ENCODE measurements at places on chromosomes 1 and 21.

- no peak for DNase-seq
These were observed 66.3 kb downstream of the CNST start for GRCh38 chr1:246632281-246633168.

DNA sequence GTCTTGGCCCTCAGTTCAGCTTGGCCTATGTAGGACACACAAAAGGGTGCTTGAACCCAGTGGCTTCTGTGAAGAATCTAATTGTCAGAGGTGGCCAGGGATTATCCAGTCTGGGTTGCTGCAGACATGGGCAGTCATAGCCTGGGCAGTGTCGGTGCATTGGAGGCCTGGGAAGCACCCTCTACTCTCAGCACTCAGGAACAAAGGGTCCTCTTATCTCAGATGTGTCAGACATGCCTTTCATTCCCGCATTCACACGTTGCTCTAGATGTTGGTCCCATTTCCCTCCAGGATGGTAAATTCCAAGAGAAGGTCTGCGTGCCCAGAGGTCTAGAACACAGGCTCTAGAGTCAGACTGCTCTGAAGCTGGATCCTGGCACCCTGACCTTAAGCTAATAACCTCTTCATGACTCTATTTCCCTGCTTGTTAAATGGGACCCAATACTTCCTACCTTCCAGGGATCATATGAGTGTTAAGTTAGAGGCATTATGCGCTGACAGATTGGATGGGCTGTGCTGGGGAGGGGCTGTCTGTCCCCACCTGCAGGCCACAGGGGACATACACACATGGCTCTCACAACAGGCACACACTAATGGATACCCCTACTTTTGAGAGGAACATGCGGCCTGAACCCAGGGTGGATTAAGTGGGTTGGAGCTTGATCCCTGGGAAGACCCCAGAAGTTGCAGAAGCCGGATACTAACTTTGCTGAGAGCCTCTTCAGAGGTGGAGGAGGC lies 16.5 kb upstream of the EDN2 start:
- DNase-seq, result no peak

- no peak for DNase-seq
These were observed 65.2 kb downstream of the OBSCN start for GRCh38 chr1:228272831-228273571.

GRCh38 chr1:171061425-171062143 lies 29.1 kb upstream of the FMO3 start:
- DNase-seq, result no peak

DNA sequence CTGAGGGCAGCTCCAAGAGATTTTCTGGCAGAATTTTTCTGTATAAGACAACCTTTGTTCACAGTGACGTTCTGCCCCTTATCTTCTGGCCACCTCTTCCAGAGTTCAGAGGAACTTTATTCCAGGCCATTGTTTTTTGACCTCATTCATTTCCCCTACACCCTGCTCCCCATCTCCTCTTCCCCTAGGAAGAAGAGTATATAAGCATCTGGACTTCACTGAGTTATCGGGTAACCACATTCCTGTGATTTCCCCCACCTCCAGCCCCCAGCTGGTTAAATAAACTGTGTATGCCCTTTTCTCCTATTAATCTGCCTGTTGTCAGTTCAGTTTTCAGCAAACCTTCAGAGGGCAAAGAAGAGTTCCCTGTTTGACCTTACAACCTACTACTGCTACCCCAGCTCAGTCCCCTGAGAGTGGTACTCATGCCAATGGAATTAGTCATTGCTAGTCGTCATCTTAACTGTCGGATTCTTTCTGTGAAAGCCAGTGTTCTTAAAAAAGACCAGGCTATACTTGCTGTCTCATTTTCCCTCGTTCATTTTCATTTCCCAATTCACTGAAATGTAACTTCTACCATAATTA lies 14.3 kb upstream of the ALG14 start:
- no peak for DNase-seq

DNA sequence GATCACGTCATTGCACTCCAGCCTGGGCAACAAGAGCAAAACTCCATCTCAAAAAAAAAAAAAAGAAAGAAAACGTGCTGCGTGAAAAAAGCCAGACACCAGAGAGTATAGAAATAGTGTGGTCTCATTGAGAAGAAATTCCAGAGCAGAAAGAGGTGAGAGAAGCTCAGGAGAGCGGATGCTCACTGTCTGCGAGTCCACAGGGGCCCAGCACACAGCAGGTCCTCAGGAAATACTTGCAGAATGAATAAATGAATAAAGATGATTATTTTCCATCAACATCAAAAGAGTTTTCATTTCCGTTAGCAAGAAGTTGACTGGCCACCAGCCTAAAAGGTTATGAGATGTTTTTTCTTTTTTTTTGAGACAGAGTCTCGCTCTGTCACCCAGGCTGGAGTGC lies 14.4 kb downstream of the CASP9 start:
- DNase-seq, result no peak

- no peak for DNase-seq
These were observed 40.4 kb upstream of the RPL11 start for GRCh38 chr1:23651069-23651808.

- no peak for DNase-seq
These were observed 18.2 kb downstream of the EPHB2 start for GRCh38 chr1:22728751-22729399.

DNA sequence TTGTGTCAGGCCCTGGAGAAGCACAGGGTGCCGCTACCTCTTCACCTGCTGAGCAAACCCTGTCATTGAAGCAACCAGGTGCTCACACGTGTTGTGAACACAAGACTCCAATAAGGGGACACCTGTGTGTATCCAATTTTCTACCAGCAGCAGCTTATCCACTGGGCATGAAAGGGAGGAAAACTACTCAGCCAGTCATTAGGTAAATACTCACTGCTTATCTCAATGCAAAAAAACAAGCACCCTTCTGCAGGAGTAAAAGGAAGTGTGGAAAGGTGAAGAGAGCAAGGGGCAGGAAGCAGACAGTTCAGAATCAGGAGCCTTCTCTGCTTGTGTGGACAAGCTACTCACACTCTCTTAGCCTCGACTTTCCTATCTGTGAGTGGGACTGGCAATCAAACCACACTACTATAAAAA lies 148.9 kb downstream of the ETS2 start:
- no peak for DNase-seq

DNA sequence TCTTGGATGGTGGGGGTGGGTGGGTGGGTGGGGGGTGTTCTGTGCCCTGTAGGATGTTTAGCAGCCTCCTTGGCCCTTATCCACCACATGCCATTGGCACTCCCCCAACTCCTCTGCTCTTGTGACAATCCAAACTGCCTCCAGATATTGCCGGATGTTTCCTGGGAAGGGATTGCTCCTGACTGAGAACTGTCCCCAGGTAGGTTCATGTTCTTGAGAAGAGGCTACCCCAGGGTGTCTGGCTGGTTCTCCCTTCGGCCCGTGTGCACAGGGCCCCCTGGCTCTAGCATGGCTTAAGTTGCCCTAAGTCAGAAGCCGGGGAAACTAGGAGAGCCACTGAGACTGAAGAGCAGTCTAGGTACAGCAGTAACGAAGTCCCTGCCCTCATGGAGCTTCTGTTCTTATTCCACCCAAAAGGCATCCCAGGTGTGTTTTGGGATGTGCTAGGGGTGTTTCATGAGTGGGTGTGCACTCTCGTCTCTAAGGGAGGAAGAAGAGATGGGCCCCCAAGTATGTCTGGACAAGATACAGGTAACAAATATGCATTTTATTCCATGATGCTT lies 19.8 kb upstream of the THRAP3 start:
- DNase-seq, result no peak

GRCh38 chr1:113987259-113987658 lies 8.0 kb downstream of the OLFML3 start:
- DNase-seq, result no peak

DNA sequence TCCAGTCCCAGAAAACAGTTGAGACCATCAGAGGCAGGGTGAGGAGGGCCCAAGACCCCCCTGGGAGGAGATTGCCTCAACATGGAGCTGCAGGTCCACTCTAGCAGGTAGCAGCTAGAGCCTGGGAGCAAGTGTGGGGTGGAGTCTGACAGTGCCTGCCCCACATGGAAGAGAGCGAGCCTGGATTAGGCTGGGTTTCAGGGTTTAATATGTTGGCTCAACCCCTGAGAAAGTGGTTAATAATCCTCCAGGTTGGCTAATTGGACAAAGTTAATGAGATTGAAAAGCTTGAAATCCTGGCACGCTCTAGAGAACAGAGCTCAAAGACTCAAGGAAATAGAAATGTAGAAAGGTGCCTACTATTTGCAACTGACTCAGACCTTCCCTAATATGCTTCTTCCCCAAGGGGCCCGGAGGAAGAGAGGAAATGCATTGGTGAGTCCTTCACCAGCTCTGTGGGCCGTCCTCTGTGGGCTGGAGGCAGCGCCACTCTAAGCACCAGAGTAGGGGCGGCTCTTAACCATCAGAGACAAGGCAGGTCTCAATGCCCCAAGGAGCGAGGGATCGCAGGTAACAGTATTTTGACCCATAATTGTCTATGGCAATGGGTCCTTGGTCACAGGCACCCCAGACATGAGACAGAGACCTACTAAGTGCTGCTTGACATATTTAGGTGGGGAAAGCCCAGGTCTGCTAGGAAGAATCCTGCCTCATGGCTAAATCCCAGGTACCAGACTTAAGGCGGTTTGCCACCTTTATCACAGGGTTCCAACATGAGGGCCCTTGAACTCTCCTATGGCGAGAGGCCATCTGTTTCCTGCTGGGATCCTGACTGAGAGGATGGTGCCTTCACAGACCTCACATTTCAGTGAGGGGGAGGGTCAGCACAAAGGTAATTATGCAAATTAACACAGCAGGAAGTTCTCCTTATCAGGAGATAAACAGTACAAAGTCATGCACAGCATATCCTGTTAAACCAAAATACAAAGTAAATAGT lies 33.8 kb downstream of the RSPH1 start:
- no peak for DNase-seq

GRCh38 chr1:20278692-20279130 lies 12.0 kb upstream of the VWA5B1 start:
- DNase-seq, result peak; percentile 25

DNA sequence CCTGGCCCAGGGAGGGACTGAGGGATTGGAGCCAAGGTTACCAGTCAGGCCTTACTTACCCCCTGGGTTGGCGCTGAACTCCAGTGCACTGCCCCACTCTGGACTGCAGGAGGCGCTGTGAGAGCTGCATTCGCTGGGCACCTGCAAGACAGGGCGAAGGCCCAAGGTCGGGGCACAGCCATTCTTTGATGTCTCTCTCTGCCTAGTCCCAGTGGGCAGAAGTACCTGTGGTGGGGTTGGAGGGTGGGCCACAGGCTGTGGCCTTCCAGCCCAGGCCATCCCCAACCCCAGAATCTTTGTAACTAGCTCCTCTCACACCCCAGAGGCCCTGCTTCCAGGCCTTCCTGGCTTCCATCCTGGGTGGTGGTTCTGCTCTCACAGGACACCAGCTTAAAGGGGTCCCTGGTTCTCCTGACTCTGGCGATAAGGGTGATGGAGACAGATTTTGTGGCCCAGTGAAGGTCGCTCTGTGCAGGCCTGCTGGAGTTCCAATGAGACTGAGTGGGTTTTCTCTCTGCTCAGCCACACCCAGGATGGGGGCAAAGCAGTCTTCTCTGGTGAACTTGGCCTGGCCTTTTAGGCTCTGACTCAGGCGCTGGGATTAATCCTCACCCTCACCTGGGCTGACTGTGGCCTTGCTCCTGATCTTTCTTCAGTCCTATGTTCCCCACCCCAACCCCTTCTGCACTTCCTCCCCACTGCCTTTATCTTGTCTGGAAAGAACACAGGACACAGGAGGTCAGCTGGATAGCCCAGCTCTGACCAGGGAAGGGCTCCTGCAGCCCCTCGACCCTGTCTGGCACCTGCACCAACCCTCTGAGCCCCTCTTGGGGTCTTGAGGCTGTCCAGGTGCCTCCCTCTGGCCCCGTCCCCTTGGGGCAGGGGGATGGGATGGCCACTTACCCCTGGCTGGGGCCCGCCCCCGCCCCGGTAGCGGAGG lies 954 bp downstream of the MYOG start:
- DNase-seq, result peak; percentile 84

DNA sequence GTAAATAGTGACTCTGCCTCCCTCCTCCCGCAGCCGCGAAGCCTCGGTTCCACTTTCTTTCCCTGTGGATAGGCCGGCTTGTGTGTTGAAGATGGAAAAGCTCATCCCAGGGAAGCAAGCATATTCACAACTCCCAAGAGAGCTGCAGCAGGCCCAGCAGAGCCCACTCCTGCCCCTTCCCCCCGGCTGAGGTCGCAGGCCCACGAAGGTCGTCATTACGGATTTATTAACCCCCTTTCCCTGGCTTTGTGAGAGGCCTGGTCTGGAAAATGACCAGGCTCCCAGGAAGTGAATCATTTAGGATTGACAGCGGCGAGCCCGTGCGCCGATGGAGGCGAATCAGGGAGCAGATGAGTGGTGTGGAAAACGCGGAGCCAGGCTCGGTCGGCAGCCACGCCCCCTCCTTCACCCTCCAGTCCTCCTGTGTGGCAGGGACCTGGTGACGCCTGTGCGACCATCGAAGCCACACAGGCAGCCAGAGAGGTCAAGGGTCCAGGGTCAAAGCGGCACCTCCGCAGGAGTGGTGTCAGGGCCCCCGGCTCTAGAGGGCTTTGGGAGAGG lies 93.4 kb downstream of the PRDM16 start:
- DNase-seq, result no peak

GRCh38 chr1:201904579-201904978 lies 15.9 kb downstream of the SHISA4 start:
- DNase-seq, result no peak

DNA sequence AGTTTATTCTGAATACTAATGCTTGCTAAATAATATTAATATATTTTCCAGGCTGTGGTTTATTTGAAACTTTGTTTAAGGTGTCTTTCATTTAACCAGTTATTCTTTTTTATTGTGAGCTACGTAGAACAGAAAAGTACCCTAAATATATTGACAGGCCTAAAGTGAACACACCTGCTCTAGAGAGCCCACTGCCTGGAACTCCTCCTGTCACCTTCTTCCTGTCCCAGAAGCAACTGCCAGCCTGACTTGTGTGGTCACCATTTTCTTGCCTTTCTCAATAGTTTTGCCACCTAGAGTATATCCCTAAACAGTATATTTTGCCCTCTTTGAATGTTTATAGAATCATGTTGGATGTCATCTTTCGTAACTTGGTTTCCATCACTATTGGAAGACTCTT lies 48.5 kb downstream of the SCCPDH start:
- DNase-seq, result no peak

- DNase-seq, result no peak
These were observed 70.6 kb downstream of the PTBP2 start for GRCh38 chr1:96792220-96792619.

- DNase-seq, result no peak
These were observed 37.9 kb upstream of the ZBTB40 start for GRCh38 chr1:22413799-22414198.
